Effector CD4-positive, alpha-beta T cell (primary cell): ENCODE measurements at places on chromosomes 5 and 9.

GRCh38 chr5:126503602-126504104 lies 80.4 kb downstream of the GRAMD2B start:
- DNase-seq: no peak

DNA sequence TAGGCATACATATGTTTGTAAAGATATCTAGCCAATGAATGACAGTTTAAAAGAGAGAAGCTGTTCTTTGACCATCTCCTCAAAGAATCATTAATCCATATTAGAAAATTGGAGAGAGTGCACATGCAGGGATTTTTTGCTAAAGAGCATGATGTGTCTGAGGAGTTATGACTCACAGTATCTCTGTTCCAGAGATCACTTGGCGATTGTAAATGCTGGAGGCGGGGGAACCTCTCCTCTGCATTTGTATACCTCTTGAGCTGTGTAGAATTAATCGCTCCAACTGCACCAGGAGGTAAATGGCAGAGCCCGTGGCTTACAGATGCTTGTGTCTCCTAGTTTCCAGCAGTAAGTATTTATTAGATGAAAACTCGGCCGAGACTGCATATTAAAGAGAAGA lies 3.6 kb upstream of the SPATA31D1 start:
- no peak for DNase-seq

GRCh38 chr5:160169326-160169725 lies 50.1 kb upstream of the PWWP2A start:
- DNase-seq: no peak

- no peak for DNase-seq
Measured at GRCh38 chr9:87405677-87406542, 91.8 kb upstream of the DAPK1 start.

- no peak for DNase-seq
Measured at GRCh38 chr9:105425816-105426433, 21.9 kb upstream of the FSD1L start.

DNA sequence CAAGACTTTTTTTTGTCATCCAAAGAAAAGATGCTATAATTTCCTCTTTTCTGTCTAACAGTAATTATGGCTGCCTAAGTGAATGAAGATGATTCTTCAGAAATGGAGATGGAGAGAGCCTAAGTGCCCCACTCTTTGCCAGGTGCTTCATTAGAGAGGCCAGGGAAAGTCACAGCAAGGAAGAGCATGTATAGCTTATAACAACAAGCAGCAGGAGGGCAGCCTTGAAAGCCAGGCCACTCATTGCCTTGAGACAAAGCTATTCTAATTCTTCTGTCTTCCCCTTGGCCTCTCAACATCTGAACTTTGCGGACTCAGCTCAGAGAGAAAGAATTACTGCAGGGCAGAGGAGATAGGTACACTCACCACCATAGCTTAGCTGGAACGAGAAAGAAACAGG lies 112.0 kb upstream of the ZNF366 start:
- DNase-seq: no peak

DNA sequence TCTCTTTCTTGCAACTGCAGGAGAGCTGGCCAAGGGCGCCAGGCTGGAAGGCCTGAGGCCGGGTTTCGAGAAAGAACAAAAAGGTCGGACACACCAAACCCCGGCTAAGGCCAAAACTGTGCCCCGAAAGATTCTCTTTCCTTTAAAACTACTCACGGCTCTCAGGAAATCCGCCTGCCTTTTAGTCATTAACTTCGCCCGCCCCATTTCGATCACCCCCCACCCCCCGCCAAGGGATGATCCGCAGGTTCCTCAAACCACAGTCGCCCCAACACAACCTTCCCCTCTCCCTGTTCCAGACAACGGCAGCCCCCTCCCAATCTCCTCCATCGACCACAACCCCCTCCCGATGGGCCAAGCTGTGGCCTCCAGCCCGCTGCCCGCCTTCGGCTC lies 536 bp downstream of the FEM1C start:
- peak; percentile 42 for DNase-seq

- no peak for DNase-seq
Measured at GRCh38 chr5:178273665-178274541, 41.3 kb upstream of the PHYKPL start.

DNA sequence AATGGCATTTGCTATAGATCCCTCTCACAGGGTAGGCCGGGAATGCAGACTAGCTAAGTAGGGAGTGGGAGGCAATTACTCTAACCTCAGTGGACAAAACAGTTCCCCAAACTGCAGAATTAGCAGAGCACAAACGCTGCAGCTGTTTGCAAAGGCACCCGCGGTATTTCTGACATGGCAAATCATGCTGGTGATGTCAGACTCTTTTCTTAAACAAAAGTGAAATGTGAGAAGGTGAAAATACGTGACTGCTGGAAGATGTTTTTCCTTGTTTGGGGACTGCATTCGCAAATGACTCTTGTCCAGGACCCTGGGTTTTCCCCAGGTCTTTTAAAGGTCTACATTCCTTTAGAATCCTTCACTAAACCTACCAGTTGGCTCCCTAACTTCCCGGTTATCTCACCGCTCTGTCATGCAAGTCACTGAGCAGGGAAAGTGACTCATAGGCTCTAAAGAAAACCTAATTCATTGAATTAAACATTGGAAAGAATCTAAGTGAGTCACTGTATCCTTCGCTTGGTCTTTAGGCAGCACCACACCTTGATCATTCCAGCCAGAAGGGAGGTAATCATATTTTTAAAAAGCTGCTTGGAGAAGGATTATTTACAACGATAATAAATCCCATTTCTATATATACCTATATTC lies 91.5 kb upstream of the DNAH5 start:
- no peak for DNase-seq

DNA sequence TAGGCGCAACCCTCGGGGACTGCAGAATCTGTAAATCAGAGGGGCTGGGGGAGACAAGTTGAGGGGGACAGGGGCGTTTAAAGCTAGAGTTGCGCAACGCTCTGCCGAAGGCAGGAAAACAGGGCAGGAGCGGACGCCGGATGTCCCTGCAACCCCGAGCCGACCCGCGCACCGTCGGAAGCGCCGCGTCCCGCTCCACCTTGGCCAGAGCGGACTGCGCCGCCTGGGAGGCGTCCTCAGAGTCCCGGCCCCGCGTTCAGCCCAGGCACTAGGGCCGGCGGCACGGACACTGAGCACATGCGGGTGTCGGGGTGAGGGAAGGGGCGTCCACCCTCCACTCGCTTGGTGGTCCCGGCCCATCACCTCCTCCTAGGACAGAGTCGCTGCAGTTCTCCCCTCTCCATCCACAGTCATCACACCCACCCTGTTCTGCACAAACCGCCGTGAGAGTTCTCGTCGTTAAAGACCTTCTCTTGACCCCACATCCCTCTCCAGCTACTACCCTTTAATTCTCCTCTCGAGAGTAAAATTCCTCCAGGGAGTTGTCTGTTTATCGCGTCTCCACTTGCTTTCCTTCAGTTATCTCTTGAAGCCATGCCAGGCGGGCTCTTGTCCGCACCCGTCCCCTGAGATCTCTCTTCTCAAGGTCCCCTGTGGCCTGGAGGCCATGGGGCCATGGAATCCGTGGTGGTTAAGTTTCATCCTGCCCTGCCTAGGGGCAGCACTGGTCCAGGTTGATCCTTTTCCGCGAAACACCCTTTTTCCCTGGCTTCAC lies 796 bp upstream of the PDLIM7 start:
- DNase-seq: no peak

GRCh38 chr5:131514316-131515283 lies 120.4 kb downstream of the RAPGEF6 start:
- DNase-seq: peak; percentile 15

DNA sequence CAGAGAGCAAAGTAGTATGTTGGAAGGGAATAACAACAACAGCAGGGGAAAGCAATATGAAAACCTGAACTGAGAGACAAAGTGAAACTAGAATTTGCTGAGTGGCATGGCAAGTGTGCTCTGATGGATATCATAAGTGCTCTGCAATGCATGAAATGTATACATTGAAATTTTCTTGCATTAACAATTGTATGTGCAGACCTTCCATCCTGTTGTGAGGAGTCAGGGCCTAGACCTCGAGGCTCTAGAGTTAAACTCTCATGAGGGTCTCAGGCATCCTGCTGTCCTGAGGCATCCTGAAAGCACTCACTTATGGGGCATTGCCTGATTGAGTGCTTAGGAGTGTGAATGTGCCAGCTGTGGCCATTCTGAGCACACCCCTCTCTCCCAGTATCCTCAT lies 1.1 kb downstream of the ECM2 start:
- no peak for DNase-seq

DNA sequence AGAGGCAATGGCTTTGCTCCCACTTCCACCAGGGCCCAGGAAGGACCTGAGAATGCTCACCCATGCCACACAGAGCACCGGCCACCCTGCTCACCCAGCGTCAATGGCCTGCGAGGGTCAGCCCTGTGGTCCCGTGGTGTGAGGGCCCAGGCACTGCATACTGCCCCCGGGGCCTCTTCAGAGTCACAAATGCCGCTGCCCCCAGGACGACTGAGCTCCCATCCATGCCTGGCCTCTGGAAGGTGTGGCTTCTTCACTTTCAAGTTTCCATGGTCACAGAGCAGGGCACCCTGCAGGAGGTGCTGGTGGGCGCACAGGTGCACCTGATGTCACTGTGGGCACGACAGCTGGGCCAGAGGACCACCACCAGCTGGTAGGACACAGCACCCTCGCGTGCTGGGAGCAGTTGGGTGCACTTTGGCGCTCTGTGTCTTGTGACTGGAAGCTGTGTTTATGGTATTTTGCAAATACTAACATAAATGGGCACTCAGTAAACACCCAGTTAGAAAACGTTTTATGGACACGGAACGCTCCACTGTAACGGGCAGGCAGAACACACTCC lies 12.5 kb upstream of the ZDHHC11 start:
- no peak for DNase-seq

GRCh38 chr5:132979976-132980375 lies 16.5 kb upstream of the AFF4 start:
- no peak for DNase-seq

DNA sequence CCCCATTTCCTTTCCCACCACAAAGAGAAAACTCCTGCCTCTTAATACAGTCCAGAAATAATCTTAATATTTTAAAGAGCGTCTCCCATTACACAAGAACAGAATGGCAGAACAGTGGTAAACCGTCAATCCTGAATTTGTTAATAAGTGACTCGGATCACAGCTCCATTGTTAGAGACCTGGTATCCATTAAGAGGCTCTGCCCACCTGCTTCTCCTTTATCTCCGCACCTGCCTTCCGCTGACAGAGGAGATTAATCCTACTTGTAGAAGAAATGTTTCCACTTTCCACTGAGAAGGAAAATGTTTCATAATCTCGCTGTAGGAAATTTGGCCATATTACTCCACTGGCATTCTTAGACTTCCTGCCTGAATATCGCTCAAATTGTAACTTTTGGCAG lies 1493.2 kb downstream of the MAT2B start:
- no peak for DNase-seq

DNA sequence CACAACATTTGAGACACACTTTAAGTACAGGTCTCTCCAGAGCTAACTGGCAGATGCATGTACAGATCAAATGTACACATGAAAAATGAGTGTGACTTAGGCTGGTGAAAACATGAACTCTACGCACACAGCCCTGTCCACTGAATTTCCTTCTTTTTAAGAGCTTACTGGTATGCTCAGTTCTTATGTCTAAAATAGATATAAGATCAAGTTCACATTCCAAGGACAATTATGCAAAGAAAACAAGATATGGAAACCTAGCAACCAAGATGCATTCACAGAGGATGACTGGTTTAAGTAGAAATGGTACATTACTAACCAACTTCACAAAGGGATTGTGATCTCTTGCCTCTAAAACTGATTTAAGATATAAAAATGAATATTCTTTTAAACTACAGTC lies 56.7 kb downstream of the TLE1 start:
- no peak for DNase-seq

GRCh38 chr5:56585999-56586691 lies 229.2 kb upstream of the MAP3K1 start:
- DNase-seq: no peak

GRCh38 chr9:129895376-129896268 lies 60.4 kb downstream of the USP20 start:
- DNase-seq: peak; percentile 52

DNA sequence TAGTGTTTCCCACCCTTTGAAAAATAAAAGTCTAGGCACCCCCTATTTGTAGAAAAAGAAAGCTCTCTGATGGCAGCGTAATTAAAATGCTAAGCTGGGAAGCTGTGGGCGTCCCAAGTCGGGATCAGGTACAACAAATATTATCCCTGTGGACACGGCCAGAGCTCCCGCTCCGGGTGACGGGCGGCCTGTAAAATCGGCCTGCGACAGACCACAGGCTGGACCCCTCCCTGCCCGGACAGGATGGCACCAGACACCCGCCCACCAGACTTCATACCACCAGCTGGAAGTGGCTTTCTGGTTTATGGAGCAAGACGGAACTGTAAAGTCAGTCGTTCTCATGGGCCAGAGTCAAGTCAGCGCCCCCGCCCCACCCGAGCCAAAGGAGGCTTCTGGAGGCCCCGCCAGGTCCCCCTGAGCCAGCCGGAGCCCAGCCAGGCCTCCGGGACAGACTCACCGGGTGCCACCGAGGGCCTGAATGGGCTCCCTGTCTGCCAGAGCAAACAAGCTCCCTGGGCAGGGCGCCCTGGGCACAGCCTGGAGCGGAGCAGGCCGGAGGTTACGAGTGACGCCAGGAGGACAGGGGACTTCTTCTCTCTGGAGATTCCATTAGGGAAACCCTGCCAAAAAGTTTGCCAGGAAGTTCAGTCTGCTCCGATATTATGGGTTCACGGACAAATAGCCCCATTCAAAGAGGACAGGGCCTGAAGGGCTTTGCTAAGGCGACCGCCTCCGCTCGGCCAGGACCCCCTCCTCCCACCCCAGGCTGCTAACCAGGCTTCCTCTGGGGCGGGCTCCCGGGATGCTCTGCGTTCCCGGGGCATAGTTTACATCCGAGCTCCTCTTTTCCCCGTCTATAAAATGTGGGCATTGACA lies 173.7 kb downstream of the ERCC6L2 start:
- no peak for DNase-seq

GRCh38 chr9:29069376-29069775 lies 1496.1 kb upstream of the C9orf72 start:
- no peak for DNase-seq

- no peak for DNase-seq
Measured at GRCh38 chr9:91785447-91785842, 164.6 kb downstream of the ROR2 start.

GRCh38 chr9:121758693-121759092 lies 107.3 kb downstream of the DAB2IP start:
- no peak for DNase-seq

- DNase-seq: no peak
Measured at GRCh38 chr9:29209748-29210291, 1636.5 kb upstream of the C9orf72 start.

DNA sequence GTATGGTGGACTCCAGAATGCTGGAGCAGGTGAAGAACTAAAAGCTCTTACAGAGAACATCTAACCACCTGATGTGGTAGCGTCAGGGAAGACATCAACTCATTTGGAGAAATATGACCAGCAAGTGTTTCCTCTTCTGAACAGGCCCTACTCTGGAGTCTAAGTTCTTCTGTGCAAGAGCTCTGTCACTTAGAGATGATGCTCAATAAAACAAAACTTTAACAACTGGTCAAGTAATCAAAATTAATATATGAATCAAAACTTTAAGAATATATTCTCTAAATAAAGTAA lies 85.8 kb downstream of the CYFIP2 start:
- DNase-seq: no peak

DNA sequence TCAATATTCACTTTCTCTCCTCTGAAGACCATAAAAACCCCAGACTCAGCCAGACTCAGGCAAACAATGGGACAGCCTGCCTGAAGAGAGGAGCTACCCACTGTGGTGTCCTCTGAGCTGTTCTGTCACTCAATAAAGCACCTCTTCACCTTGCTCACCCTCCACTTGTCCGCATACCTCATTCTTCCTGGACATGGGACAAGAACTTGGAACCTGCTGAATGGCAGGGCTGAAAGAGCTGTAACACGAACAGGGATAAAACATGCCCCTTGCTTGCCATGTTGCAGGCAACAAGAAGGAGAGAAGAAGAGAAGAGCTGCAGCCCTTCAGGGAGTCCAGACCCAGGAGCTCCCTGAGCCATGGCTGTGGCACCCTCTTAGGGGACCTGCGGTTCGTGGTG lies 86.8 kb upstream of the SEMA6A start:
- no peak for DNase-seq
